Lower lobe of right lung (tissue), 2 donors: ENCODE measurements at places on chromosomes 6 and 20. TPM values are rescaled to one million over a fixed set of nuclear protein-coding genes. Genes with fewer than 3 reads are reported as not detected.

DNA sequence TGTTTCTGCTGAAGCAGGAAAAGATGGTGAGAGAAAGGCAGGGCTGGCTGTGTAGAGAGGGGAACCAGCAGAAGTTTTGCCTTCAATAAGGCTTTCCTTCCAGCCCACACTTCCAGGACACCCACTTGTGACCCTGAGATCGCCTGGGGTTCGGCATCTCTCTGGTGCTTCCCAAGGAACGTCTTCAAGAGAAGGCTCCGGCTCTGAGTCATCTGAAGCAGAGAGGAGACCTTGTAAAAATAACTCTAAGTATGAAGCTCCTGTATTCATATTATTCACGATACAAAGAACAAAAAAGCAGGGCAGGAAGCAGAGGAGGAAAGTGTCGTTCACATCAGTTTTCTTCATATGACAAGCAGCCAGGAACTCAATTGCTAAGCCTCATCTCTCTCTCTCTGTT lies 95.4 kb upstream of the MRPS10 start:
- no peak for DNase-seq

The TRIM38 gene
- total RNA-seq, result 23.0 TPM

GRCh38 chr6:26394289-26394688 lies 7.8 kb upstream of the BTN3A1 start:
- DNase-seq, result no peak

DNA sequence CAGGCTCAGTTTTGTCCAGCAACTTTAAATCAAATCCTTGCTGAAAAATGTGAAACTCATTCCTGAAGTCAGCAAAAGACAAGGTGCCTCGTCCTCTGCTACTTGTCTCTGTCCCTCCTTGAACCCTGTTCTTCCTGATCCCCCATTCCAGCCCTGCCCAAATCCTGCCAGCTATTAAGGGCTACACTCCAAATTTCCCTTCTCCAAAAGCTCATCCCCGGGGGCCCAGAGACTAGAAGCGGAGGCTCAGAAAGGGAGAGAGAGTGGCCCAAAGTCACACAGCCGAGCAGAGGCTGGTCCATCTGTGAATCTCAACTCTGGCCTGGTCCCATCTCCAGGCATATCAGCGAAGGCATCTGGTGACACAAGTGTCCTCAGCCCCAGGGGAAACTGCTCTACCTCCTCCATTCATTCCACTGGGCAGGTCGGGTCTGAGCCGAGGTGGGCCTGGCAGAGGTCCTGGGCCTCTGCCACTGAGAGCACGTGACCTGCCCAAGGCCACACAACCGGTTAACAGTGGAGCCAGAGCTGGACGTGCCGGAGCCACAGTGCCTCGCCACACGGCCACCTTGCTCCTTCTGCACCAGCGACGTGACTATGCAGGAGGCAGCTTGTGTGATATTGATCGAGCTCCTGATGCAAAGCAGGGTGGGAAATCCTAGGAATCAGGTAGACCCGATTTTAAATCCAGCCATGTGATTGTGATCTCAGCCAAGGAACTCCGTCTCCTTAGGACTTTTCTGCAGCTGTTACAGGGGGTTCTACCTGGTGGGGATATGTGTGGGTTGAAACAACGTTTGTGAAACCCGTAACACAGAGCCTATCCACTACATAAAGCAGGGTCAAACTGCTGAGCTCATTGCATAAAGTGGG lies 28.6 kb downstream of the NOL4L start:
- no peak for DNase-seq

The RIMS1 gene
- total RNA-seq, result 3.8 TPM

The SLC17A2 gene
- total RNA-seq, result not detected

DNA sequence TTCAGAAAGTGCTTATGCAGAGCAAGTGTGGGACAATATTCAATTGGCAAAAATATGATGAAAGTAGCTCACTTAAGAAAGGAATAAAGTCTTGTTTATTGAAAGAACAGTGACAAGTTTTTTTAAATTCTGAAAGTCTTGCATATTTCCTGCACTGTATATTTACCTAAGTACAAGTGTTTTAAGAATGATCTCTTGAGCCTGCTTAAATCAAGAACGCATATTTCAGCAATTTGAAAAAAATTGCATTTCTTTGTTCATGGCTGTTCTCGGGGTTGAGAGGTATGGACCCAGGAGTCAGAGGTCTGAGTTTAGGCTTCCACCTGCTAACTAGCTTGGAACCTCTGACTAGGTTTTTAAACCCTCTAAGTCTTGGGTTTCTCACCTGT lies 27.4 kb downstream of the SLC22A3 start:
- no peak for DNase-seq

The HLA-DMB gene
- 208 TPM for total RNA-seq

The HSPA12B gene
- total RNA-seq, result 36.9 TPM

DNA sequence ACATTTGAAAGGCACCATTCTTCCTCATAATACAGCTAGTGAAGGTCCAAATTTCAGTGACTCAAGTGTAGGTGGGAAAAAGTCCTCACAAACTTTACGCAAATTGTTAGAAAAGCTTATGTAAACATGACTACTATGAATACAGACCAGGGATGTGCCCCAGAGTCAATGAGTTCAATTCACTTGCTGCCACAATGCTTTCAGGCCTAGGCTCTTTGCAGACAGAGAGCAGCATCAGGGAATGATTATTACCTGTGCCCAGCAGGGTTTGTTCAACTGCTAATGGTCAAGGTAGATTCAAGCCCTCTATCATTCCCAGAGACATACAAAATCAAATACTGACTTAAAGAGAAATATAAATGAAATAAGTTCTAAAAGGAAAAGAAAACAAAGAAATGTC lies 84.0 kb downstream of the LAMA2 start:
- DNase-seq, result no peak

The MUC21 gene
- total RNA-seq, result 3.8 TPM

GRCh38 chr6:39902786-39903465 lies 31.3 kb downstream of the MOCS1 start:
- DNase-seq, result no peak

DNA sequence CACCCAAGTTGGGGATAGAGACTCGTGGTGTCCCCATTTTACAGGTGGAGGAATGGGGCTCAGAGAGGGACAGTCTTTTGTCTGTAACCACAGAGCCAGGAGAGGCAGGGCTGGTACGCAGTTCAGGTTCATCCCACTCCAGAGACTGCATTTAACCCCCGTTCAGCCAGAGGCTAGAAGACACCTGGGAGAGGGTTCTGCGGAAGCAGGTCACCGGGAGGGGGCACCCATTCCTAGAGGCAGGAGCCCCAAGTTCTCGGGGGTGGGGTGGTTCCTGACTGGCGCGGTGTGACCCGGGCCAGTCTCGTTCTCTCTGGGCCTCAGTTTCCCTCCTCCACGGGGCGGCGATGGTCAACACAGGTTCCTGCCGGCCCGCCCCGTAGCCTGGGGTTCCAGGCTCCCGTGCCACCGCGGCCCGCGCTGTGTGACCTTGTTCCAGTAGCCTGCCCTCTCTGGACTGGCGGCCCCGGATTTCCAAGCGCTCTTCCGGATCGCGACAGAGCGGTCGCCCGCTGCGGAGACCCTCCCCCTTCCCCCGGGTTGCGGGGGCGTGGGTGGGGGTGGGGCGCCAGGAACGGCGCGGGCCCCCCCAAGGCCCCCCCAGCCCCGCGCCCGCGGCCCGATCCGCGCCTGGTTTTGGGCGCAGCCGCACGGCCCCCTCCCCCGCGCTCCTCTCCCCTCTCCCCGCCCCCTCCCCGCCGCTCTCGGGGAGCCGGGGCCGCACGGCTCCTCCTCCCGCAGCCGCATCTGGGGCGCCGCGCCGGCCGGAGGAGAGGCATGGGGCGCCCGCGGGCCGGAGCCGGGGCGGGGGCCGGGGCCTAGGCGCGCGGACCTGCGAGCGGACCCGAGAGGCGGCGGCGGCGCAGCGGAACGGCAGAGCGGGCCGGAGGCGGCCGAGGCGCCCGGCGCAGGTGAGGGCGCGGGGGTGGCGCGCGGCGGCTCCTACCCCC lies at the start of gene DLGAP4:
Gene DLGAP4, plus strand, starts transcription at position 738 of the 950 bp plus-strand sequence. CDS start 125,379 bp downstream, outside the sequence.
- DNase-seq, result no peak

The KCNS1 gene
- total RNA-seq, result 3.5 TPM

DNA sequence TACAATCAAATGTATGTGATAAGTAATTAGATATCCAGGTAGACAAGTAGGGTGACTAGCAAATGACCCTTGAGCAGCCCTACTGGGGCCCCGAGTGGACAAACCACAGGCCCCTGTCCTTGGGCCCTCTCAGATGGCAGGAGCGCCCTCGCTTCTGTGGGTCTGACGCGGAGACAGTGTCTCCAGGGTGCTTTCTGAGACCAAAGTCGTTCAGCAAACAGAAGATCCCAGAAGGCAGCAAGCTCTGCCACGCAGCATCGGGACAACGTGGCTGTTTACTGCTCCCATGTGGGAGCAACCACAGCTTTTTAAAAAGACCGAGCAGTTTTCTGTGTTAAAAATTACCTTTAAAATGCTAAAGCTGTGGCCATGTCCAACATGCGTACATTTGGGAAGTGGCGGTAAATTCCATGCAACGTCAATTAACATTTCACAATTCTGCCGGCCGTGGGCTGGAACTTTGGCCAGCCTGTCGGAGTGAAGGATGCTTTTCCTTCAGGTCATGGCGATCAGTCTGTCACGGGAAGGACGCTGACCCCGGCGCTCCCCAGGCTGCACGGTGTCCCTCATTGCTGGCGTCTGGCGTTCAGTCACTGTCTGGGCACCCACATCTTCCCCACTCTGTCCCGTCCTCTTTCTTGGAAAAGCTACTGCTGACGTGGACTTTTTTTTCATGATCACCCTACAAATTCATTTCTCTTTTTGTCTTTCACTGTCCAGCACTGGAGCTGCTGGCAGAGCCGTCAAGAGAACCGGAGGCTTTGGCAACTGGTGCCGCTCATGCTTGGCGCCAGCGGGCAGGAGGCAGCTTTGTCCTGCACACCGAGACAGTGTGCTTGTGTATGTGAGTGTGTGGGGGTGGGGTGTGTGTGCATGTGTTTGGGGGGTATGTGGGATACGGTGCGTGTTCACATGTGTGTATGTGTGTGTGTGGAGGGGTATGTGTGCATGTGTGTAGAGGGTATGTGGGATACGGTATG lies 293.1 kb downstream of the CDH4 start:
- no peak for DNase-seq

The RALGAPB gene
- 35.7 TPM for total RNA-seq

DNA sequence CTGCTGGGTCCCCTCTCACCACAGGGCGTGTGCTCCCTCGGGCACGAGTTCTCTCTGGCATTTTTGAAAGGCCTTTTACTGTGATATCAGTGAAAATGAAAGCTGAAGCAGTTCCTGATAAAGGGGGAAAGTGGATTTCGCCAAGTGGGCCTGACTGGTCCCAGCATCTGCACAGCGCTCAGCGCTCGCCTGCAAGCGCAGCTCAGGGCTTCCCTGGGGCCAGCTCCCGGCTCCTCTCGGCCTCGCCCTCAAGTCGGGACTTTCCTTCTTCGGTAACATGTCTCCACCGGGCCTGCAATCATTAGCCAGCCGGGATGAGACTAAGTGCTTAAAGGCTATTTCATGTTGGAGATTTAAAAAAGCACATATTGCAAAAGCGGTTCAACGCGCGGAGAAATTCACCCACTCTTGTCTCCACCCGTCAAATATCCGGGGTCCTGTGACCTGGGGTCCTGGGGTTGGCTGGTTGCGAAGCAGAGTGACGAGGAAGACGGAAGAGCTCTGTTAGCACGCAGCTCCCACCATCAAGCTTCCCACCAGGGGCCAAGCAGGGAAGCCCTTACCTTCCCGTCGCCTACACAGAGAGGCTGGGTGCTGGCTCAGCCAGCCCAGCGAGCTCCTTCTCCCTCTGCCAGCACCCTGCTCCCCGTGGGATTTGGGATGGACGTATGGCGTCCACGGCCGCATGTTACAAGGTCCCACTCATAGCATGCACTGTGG lies 114.1 kb downstream of the SMOC2 start:
- DNase-seq, result no peak

The ZNF391 gene
- 2.0 TPM for total RNA-seq

DNA sequence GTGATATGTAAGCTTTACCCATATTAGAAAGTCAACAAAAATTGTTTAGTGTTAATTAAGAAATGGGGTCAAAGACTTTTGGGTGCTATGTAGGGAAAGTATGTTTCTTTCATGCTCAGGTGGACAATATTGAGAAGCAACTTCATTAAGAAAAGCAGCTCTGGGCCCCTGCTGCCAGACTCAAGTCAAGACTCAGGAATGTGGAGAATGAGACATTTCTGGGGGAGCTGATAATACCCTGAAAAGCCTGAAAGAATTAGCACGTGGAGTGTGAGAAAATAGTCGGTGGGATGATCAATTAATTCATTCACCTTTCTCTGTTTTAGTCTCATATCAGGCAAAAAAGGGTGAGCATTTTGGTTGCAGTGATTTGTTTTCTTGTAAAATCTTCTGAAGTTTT lies 175.1 kb upstream of the IMPG1 start:
- no peak for DNase-seq

DNA sequence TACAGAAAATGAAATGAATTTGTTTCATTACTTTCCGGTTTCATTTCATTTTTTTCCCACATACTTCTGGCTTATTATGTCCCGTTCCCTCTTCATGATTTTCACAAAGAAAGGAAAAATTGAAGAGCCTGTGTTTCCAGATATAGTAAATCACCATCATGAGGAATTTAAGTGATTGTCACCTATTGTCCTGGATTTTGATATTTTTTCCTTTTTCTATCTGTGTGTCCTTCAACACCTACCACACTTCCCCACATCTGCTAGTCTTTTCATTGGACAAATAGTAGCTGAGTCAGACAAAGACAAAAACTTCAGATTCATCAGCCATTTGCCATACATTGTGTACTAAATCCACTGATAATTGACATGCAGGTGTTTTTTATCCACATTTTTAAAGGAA lies 258.2 kb upstream of the HSF2 start:
- DNase-seq, result no peak
